Tracheal epithelial cell (primary cell): ENCODE measurements at places on chromosomes 1 and 21. TPM values are rescaled to one million over a fixed set of nuclear protein-coding genes. Genes with fewer than 3 reads are reported as not detected.

Gene FAM72D
- total RNA-seq: not detected in 2 replicates

Gene SLC16A4
- 36.9 and 48.2 TPM in 2 replicates for total RNA-seq

Gene DEPDC1
- total RNA-seq: 1.1 and 1.7 TPM in 2 replicates

Gene SMIM1
- total RNA-seq: 6.7 TPM in 1 of 2 replicates, not detected in the other

Gene CR1L
- total RNA-seq: not detected in 2 replicates

Gene UBE2Q1
- 17.8 and 21.7 TPM in 2 replicates for total RNA-seq

Gene PTPN22
- 0.21 and 0.96 TPM in 2 replicates for total RNA-seq

Gene ADORA1
- under 0.01 and 0.72 TPM in 2 replicates for total RNA-seq

Gene GLUL
- total RNA-seq: 375 and 637 TPM in 2 replicates

Gene HSPA13
- total RNA-seq: 61.2 and 69.1 TPM in 2 replicates

Gene VANGL2
- 6.6 and 8.4 TPM in 2 replicates for total RNA-seq

Gene LCE2B
- not detected in 2 replicates for total RNA-seq

Gene KRTAP10-6
- not detected in 2 replicates for total RNA-seq

Gene C1orf115
- 1.5 and 3.1 TPM in 2 replicates for total RNA-seq

Gene CD164L2
- total RNA-seq: 1.2 and 4.0 TPM in 2 replicates

Gene C8B
- total RNA-seq: not detected in 2 replicates

Gene RIMS3
- 1.7 TPM in 2 replicates for total RNA-seq

Gene FCRL2
- not detected in 2 replicates for total RNA-seq

Gene FCRL1
- total RNA-seq: not detected in 2 replicates

Gene PER3
- 2.4 and 4.9 TPM in 2 replicates for total RNA-seq

Gene F3
- 246 and 791 TPM in 2 replicates for total RNA-seq

Gene FGR
- 0.64 and 0.72 TPM in 2 replicates for total RNA-seq

Gene GJA8
- total RNA-seq: not detected in 2 replicates

Gene LCE1A
- not detected in 2 replicates for total RNA-seq

Gene RGS21
- total RNA-seq: under 0.01 TPM in 1 of 2 replicates, not detected in the other
